GM04504 (cell line): ENCODE measurements at places on chromosomes 3 and 15.

DNA sequence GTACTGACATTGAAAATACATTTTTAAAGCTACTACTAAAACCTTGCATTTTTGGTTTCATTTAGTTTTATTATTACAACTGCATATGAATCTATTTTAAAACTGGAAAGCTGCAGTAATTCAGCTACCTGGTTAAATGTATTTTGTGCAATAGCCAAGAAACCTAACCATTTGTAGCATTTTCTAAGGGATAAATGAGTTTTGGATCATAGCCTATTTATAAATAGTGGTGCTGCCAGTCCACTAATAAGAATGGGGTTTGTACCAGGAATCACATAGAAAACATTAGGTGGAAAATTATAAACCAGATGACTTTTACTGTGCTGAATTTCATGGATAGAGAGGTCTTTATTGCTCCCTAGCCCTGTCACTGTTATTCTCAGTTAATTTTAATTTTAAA, 454.7 kb downstream of the DIPK2A start:
- DNase-seq = no peak

GRCh38 chr15:66786708-66787488, 84.9 kb downstream of the SMAD6 start:
- DNase-seq = no peak

- peak; percentile 70 for DNase-seq
Measured at GRCh38 chr3:188262913-188263683, 109.1 kb downstream of the LPP start.

GRCh38 chr3:16840101-16840424, 44.7 kb upstream of the PLCL2 start:
- DNase-seq = no peak

GRCh38 chr3:54628888-54629441, 298.9 kb downstream of the LRTM1 start:
- DNase-seq = no peak
